NT2/D1 (cell line): ENCODE measurements at places on chromosomes 3 and 15.

DNA sequence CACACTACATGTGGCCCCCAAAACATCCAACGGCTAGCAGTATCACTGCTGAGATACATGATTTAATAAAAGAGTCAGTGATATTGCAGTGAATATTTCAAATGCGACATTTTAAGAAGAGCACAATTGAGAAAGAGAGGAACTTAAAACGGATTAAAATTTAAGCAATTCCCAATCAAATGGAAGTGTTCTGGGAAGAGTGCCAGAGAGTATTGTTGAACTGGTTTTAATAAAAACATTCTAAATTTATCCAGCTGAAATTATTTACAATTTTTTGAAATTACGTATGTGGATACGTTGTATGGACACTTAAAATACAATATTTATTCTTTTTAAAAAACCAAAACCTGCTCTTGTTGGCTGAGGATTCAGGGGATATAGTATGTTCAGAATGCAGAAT, 117.7 kb downstream of the C3orf38 start:
- DNase-seq = no peak

- no peak for DNase-seq
Observed at GRCh38 chr3:152615681-152616080, 219.2 kb upstream of the P2RY1 start.

- no peak for DNase-seq
Observed at GRCh38 chr3:177689077-177689476, 491.8 kb upstream of the TBL1XR1 start.

GRCh38 chr3:114899186-114899931, 247.7 kb downstream of the ZBTB20 start:
- no peak for DNase-seq

GRCh38 chr3:175778994-175779393, 919.9 kb downstream of the NAALADL2 start:
- no peak for DNase-seq

DNA sequence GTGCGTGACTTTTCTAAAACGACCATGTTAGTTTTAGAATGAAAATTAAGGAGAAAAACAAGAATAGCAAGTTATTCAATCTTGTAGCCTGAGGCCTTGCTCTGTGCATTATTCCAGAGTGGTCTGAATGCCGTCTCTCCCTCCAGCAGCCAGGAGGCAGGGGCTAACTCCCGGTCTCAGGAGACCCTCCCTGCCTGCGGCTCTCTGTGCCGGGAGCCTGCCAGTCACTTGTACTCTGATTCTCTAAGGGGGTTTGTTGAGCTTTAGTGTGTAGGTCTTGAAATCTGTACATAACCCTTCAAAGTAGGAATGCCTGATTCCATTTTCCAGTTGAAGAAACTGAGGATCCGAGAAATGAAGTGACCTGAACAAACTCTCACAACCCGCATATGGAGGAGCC, 97.3 kb downstream of the ARNT2 start:
- DNase-seq = no peak

- no peak for DNase-seq
Observed at GRCh38 chr3:31670136-31670535, 137.4 kb downstream of the STT3B start.

GRCh38 chr15:101115786-101116680, 135.8 kb downstream of the CHSY1 start:
- no peak for DNase-seq

GRCh38 chr3:85783291-85783690, 824.5 kb downstream of the CADM2 start:
- no peak for DNase-seq

GRCh38 chr3:195886181-195887141, 21.9 kb downstream of the TNK2 start:
- no peak for DNase-seq

GRCh38 chr15:88375234-88375927, 91.8 kb downstream of the MRPL46 start:
- DNase-seq = peak; percentile 35

GRCh38 chr3:134839990-134840389, 44.9 kb downstream of the EPHB1 start:
- DNase-seq = no peak

DNA sequence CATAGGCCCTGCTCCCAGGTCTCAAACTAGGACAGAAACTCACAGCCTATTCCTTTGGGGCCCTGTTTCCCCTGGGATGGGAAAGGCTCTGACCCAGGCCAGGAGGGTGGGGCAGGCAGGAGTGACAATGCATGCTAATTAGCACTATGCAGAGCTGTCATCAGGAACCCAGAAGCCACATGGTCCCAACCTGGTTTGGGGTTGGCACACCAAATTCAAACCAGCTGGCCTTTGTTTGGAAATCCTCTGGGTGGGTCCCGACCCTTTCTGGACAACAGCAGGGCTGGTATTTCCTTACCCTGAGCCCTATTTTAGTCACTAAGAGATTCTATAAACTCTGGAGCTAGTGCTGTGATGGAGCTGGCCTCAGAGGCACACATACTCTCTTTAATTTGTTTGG, 166.2 kb downstream of the LRTM1 start:
- no peak for DNase-seq

GRCh38 chr3:159910991-159911663, 77.5 kb upstream of the IL12A start:
- no peak for DNase-seq

DNA sequence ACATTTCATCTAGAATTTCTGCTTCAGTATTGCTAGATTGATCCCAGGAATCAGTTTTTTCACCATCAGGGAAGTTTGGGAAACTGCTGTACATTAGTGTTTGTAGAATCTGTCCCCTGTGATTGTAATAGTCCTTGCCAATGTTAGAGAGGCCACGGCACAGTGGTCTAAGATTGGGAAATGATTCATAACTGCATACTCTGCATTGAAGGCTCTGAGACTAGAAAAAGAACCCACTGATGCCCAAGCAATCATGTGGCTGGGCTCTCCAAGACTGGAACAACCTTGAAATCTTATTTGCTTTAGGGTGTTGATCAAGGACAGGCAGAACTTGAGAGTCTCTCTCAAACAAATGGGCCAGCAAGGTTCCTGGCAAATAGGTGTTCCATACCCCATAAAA, 245.6 kb upstream of the LRTM1 start:
- no peak for DNase-seq

GRCh38 chr3:58261954-58262666, 24.5 kb downstream of the ABHD6 start:
- DNase-seq = no peak
